H1 (cell line): ENCODE measurements at places on chromosomes 5 and 9. TPM values are rescaled to one million over a fixed set of nuclear protein-coding genes. Genes with fewer than 3 reads are reported as not detected.

ARID3C gene
- total RNA-seq: not detected in 2 replicates

GRCh38 chr9:37732086-37732741 lies 21.4 kb upstream of the TRMT10B start:
- no peak for DNase-seq

- no peak for DNase-seq
Observed at GRCh38 chr5:90807496-90807895, 248.9 kb downstream of the ADGRV1 start.

DNA sequence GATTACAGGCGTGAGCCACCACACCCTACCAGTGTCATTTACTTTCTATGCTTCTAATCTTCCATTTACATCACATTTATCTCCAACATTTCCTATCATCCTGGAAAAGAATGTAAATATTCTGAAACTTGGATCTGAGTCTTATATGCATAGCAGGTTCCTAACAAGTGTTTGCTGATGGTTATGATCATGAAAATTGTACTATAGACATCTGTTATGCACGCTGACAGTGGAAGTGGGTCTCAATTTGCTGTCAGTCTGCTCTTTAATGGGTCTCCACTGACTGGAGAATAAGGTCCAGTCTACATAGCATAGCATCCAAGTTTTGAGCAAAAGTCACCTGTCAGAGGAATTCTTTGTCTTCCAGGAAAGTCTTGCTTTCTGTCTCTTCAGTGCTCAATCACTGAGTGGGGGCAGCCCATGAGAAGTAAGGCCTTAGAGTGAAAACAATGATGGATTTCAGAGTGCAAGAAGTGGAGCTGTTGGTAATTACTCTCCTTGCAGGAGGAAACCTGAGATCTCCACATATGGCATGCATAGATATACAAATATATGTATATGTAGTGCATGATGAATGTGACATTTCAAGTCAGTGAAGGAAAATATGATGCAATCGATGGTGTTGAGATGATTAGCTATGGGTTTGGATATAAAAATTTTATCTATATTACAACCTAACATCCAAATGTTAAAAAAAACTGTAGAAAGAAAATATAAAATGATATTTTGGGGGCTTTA lies 29.2 kb upstream of the MSANTD3 start:
- no peak for DNase-seq

- no peak for DNase-seq
Observed at GRCh38 chr5:42768106-42768504, 11.5 kb downstream of the CCDC152 start.

PCDHB13 gene
- total RNA-seq: 1.1 and 1.4 TPM in 2 replicates

DNA sequence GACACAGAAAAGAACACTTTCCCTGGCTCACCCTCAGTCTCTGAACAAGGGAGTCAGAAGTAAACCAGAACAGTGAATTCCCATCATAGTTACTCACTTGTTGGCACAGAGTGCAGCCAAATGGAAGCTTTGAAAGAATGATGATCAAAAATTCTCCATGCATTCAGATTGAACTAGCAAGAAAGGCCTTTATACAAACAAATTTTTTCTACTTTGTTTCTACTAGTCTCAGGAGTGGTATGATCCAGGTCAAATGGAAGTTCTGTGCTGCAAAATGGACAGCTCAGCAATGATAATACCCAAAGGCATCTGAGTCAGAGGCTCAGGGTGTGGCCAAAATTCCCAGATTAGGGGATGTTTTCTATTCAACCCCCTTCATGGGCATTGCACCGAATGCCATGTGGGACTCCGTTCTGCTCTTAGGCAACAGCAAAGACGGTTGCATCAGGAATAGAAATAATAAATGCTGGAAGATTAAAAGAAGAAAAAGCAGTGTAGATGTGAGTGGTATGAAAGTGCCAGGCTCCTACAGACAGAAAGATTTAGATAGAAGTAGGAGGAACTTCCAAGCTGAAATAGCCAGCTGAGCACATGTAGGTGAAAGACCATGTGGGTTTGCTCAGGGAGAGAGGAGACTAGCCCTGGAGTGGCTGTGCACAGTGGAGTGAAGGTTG lies 24.0 kb upstream of the ASPN start:
- no peak for DNase-seq

DNA sequence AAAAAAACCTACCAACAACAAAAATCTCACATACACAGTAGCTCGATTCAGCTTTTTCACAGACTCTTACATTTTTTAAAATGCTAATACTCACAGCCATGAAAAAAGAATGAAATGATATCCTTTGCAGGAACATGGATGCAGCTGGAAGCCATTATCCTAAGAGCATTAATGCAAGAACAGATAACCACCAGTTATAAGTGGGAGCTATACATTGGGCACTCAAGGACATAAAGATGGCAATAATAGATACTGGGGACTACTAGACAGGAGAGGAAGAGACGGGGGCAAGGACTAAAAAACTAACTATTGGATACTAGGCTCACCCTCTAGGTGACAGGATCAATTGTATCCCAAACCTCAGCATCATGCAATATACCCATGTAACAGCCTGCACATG lies 90.3 kb upstream of the CCNH start:
- DNase-seq: no peak

DNA sequence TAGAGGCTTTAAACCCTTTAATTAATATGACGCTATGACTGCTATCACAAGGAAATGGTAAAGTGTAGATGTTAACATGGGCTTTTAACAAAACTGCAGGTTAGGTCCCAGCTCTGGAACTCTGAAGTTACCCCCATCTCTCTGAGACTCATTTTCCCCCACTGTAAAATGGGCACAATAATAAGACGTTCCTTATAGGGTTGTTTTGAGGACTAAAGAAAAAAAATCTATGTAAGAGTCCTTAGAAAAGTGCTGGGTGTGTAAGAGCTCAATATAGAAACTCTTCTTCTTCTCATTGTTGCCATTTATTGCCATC lies 45.8 kb upstream of the STK32A start:
- DNase-seq: no peak

DNA sequence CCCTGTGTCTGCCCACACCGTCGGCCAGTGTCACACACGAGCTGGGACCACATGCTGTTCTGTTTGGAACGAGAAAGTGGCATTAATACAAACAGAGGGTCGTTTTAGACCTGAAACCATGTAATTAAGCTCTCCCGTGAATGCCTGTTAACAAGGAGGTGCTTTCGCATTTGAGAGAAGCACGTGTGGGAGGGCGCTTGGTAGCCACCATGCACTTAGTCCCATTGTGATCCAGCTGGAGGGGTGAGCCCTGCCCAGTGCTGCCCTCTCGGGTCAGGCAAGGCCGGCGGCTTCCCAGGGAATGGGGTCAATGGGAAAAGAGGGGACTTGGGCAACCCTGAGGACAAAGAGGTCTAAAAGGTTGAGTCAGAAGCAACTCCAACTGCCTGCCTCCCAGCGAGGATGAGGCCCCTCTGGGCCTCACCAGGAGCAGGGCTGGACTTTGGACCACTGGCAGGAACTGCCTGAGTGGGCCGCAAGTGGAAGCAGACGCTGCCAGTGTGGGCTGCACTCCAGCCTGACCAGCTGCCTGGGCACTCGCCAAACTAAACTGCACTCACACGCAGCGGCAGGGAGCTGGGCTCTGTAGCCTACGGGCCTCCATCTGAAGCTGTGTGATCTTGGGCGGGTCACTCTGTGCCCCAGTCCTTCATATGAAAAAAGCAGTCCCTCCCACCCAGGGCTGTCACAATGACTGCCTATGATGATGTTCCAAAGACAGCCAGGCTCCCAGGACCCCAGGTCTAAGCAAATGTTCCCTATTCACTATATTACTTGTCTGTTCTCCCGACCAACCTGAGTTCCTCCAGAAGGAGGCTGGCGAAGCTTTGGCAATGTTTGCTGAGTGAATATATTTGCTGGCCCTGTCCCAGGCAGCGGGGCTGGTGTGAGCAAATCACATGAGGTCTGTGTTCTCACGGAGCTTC lies 195.7 kb downstream of the CDK5RAP2 start:
- no peak for DNase-seq

GRCh38 chr9:72315510-72316311 lies 49.3 kb downstream of the ZFAND5 start:
- no peak for DNase-seq

- DNase-seq: no peak
Observed at GRCh38 chr9:134968823-134969090, 51.0 kb upstream of the FCN1 start.

FOXD4L5 gene
- 0.13 TPM in 1 of 2 replicates, not detected in the other for total RNA-seq

GDF9 gene
- 0.34 TPM in 1 of 2 replicates, not detected in the other for total RNA-seq

- no peak for DNase-seq
Observed at GRCh38 chr9:94757158-94757557, 30.7 kb downstream of the AOPEP start.

DNA sequence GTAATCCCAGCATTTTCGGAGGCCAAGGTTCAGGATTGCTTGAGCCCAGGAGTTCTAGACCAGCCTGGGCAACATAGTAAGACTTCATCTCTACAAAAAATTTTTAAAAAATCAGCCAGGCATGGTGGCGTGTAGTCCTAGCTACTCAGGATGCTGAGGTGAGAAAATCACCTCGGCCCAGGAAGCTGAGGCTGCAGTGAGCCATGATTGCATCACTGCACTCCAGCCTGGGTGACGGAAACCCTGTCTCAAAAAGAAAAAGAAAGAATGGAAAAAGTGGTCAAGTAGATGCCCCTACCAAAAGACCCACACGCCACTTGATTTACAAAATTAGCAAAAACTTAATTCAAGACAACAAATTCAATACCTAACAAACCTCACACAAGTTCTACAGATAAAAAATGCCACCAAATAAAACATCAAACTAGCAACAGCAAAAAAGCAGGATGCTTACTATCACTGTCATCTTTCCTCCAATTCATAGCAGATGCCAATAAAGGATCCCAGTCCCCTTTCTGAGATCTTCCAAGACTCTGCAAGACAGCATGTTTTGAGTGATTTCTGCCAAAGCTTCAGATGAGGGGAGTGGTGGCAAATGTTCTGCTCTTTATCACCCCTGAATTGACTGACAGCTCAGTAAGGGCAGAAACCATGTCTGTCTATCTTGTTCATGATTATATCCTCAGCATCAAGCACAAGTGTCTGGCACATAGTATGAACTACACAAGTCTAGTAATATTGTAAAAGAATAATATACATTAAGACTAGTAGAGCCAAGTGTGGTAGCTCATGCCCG lies 34.2 kb upstream of the TESK1 start:
- DNase-seq: no peak

SLC36A3 gene
- not detected in 2 replicates for total RNA-seq

DNA sequence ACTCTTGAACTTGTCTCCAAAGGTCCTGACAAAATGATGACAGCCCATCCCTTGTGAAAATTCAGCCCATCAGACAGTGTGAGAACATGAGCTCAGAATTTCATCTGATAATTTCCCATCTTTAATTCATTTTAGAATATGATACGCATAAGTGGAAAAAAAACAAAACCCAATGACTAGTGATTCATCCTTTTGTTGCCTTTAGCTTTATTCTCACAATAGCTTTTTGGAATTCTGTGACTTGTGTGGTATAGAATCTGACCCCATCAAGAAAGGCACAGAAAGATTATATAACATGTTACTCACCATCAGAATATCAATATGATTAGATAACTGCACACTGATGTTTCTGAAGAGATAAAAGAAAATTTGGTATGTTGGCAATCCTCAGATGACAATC lies 16.1 kb upstream of the TMED7 start:
- DNase-seq: no peak

GRCh38 chr5:93092349-93093105 lies 488.5 kb downstream of the NR2F1-AS1 start:
- no peak for DNase-seq

C9 gene
- not detected in 2 replicates for total RNA-seq

TRIM7 gene
- 0.44 and 0.47 TPM in 2 replicates for total RNA-seq
